Thoracic aorta endothelial cell (primary cell): ENCODE measurements at places on chromosomes 16 and 17. TPM values are rescaled to one million over a fixed set of nuclear protein-coding genes. Genes with fewer than 3 reads are reported as not detected.

Gene KCNJ18
- not detected in 2 replicates for total RNA-seq

Gene C17orf78
- not detected in 2 replicates for total RNA-seq

Gene MYH3
- total RNA-seq = under 0.01 and 0.50 TPM in 2 replicates

Gene GAST
- not detected in 2 replicates for total RNA-seq

Gene CTRL
- total RNA-seq = 0.57 TPM in 1 of 2 replicates, not detected in the other

Gene TP53TG3B
- not detected in 2 replicates for total RNA-seq

Gene HS3ST6
- total RNA-seq = not detected in 2 replicates

Gene NPW
- 0.13 and 0.72 TPM in 2 replicates for total RNA-seq

Gene TOP2A
- 148 and 240 TPM in 2 replicates for total RNA-seq

Gene KANSL1
- 108 and 194 TPM in 2 replicates for total RNA-seq

Gene SETD6
- 11.1 and 12.4 TPM in 2 replicates for total RNA-seq

Gene CCP110
- 25.0 and 28.2 TPM in 2 replicates for total RNA-seq

Gene G6PC1
- not detected in 2 replicates for total RNA-seq

Gene CHST4
- total RNA-seq = not detected in 2 replicates

Gene SMPD3
- not detected in 2 replicates for total RNA-seq

Gene ASIC2
- under 0.01 and 0.07 TPM in 2 replicates for total RNA-seq

Gene TSPAN10
- 0.14 and 0.53 TPM in 2 replicates for total RNA-seq

Gene KRTAP3-2
- not detected in 2 replicates for total RNA-seq

Gene MT2A
- total RNA-seq = 266 and 320 TPM in 2 replicates

Gene NRN1L
- 0.66 TPM in 1 of 2 replicates, not detected in the other for total RNA-seq

Gene DHRS7C
- total RNA-seq = not detected in 2 replicates
